ENCODE measurements at places on chromosomes 3 and 15.

GRCh38 chr15:88802991-88803240 is 320 bp upstream of the ACAN start:
- no peak for DNase-seq

DNA sequence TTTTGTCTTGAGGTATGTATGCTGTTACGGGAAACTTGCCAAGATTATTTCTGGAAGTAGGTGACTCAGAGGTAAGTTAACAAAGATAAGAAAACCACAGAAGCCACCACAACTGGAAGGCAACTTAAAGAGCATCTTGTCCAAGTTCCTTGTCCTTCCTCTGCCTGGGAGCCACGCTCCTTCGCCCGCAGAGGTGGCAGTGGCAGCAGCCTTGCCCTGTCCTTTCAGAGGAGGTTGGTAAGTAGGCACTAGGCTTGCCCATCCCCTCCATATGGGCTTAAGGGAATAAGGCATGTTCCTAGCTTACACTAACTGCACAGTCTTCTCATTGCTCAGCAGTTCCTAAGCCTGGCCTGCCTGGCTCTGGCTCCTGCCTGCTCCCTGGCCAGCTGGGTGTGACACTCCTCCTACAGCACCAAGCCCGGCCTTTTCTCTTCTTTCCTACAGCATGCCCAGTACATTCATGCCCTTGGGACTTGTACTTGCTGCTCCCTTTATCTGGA is 48.0 kb upstream of the RAB6B start:
- no peak for DNase-seq

DNA sequence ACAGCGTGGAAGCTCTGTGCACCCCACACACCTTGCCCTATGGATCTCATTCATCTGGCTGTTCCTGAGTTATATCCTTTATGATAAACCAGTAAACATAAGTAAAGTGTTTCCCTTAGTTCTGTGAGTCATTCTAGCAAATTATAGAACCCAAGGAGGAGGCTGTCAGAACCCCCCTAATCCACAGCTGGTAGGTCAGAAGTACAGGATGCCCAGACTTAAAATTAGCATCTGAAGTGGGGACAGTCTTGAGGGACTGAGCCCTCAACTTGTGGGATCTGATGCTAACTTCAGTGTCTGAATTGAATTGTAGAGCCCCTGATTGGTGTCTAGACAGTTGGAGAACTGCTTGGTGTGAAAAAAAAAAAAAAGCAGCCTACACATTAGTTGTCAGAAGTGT is 75.1 kb downstream of the B3GNT5 start:
- no peak for DNase-seq

DNA sequence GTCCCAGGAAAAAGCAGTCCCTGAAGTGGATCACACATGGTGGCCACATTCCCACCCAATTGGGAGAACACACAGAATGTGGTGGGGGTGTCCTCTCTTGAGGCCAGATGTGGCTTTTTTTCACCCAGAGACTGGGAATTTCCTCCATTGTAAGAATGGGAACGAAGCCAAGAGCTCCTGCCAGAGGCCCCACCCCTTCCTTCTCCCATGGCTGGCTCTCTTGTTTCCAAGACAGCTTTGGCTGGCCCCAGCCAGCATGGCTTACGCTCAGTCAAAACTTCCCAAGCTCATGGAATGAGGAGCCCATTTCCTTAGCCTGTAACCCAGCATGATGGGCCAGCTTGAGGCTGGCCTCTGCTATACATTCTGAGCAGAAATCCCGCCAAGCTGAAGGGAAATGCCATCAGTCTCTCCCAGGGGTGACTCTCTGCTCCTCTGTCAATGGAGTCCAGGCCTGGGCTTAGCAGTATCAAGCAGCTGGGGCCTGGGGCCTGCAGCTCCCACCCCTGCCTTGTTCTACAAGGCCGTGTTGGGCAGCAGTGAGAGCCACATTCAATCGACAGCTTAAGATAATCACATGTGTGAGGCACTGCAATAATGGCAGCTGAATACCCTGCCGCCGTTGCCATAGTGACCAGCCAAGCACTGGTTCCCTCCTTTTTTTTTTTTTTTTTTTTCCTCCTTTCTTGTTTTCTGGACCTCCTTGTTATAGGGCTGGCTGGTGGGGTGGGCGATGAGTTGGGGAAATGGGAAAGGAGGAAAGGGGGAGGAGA is 142.4 kb downstream of the EPHB1 start:
- DNase-seq, result no peak

DNA sequence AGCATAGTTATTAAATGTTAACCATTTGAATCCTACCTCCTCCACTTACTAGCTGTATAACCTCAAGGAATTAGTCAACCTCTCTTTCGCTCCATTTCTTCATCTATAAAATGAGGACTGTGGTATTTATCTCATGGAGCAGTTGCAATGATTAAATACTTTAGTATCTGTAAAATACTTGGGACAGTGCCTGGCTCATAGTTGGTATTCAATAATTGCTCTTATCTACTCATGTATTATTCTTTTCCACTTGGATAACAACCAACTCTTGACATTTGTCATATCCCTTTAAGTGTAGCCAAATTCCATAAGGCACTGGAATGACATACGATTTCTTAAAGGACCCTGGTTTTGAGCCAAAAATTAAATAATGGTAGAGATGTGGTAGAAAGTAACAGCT is 72.0 kb downstream of the FSIP1 start:
- no peak for DNase-seq

Data from T-cell (primary cell).